Left renal cortex interstitium (tissue), 4 donors: ENCODE measurements at places on chromosomes 16 and 17. TPM values are rescaled to one million over a fixed set of nuclear protein-coding genes. Genes with fewer than 3 reads are reported as not detected.

The SLFN11 gene
- polyA plus RNA-seq, result 8.7 TPM

The PRSS27 gene
- 2.1 TPM for polyA plus RNA-seq

The CRYM gene
- polyA plus RNA-seq, result 8.0 TPM

The KCNH6 gene
- polyA plus RNA-seq, result 2.7 TPM

The ABCA9 gene
- polyA plus RNA-seq, result 5.7 TPM

The SLC22A31 gene
- polyA plus RNA-seq, result 1.2 TPM

The CD300E gene
- 0.14 TPM for polyA plus RNA-seq

The SOST gene
- 54.4 TPM for polyA plus RNA-seq

The KCNG4 gene
- polyA plus RNA-seq, result not detected

The CA10 gene
- 10.1 TPM for polyA plus RNA-seq

The PCGF2 gene
- 102 TPM for polyA plus RNA-seq

The SMIM22 gene
- 10.6 TPM for polyA plus RNA-seq
